ENCODE measurements at places on chromosomes 7 and 10. TPM values are rescaled to one million over a fixed set of nuclear protein-coding genes. Genes with fewer than 3 reads are reported as not detected.

GRCh38 chr10:129140921-129141885, 325.8 kb upstream of the MGMT start:
- no peak for DNase-seq

DNA sequence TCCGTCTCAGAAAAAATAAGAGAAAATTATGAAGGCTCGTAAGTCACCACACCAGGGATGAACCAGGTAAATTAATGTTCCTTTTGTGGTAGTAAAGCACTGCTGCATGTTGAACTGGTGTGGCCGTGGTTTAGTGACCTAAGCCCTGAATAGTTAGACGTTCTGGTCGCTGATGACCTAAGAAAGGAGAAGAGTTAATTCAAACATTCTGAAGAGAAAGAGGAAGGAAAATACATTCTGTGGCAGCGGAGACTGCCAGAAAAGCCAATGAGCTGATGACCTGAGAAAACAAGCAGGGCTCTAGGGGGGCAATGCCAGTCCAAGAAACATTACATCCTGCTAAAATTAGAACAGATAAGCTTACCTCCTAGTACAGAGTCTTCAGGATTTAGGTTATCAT, 17.5 kb downstream of the DNAJC9 start:
- no peak for DNase-seq

GRCh38 chr10:82438277-82438676, 563.3 kb downstream of the NRG3 start:
- no peak for DNase-seq

- no peak for DNase-seq
Measured at GRCh38 chr7:39280337-39280736, 285.9 kb upstream of the YAE1 start.

Gene GOLGA7B
- total RNA-seq, result 11.9 TPM

GRCh38 chr10:70253878-70254765, 20.9 kb upstream of the PPA1 start:
- no peak for DNase-seq

- no peak for DNase-seq
Measured at GRCh38 chr10:86085686-86086085, 280.9 kb downstream of the GRID1 start.

- no peak for DNase-seq
Measured at GRCh38 chr7:23894892-23895569, 185.0 kb downstream of the STK31 start.

DNA sequence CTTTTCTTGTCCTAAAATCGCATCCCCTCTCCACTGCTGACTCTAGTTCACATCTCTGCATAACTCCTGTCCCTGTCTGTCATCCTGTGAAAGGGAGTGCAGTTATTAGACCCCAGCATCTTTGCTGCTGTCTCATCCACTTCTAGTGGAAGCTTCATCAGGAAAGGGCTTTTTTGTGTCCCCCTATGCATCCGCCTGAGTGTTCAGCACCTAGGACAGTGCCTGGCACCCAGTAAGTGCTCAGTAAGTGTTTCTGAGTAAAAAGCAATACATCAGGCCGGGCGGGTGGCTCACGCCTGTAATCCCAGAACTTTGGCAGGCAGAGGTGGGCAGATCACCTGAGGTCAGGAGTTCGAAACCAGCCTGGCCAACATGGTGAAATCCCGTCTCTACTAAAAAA, 211.8 kb upstream of the FOXK1 start:
- no peak for DNase-seq

Gene HMX3
- not detected for total RNA-seq

Gene LRRD1
- total RNA-seq, result 0.78 TPM

- no peak for DNase-seq
Measured at GRCh38 chr7:120933475-120933874, 17.1 kb upstream of the ING3 start.

DNA sequence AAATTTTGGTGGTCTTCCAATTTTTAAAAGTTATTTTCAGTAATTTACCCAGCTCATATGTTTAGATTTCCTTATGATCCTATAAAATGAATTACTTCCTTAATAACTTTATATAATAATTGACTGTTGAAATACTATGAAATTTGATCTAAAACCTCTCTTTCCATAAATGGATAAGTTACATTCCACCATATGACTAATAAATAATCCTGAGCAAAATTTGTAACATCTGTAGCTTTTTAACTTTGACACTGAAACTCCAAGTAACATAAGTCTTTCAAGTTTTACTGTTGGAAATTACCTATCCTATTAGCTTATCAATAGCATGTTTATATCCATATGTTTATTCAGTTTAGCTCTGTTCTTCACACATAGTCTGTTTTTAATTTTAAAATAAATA, 85.3 kb downstream of the HECTD2 start:
- DNase-seq, result no peak

DNA sequence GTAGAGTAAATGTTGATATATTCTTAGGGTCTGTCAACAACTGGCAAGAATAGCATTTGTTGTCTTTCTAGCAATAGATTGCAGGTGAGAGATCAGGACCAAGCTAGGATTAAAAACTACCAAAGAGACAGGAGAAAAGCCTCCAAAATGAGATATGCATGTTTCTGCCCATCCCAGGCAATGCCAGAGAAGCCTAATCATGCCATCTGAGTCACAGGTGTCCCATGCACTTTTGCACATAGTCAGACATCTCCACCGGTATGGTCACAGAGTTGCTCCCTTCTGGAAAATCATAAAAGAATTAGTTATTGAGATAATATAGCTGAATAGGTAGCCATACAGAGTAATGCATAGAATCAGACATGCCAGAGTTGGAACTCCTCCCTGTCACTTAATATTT, 50.6 kb downstream of the PDK4 start:
- DNase-seq, result no peak

Gene POU6F2
- 2.0 TPM for total RNA-seq

- DNase-seq, result no peak
Measured at GRCh38 chr7:132576721-132577085, 433 bp upstream of the PLXNA4 start.

Gene RNF133
- total RNA-seq, result 0.47 TPM

Gene ITPRID1
- total RNA-seq, result 8.6 TPM

Gene CYP3A4
- total RNA-seq, result not detected

- no peak for DNase-seq
Measured at GRCh38 chr10:15588635-15589508, 130.8 kb downstream of the ITGA8 start.

- DNase-seq, result no peak
Measured at GRCh38 chr7:155523168-155523675, 23.1 kb downstream of the CNPY1 start.

Gene STYXL1
- total RNA-seq, result 18.4 TPM

All from occipital lobe (tissue), 3 donors.